ENCODE measurements at places on chromosomes 3 and 15.
A peak's percentile ranks its signal among the peaks of the same experiment; 100 is the strongest.

DNA sequence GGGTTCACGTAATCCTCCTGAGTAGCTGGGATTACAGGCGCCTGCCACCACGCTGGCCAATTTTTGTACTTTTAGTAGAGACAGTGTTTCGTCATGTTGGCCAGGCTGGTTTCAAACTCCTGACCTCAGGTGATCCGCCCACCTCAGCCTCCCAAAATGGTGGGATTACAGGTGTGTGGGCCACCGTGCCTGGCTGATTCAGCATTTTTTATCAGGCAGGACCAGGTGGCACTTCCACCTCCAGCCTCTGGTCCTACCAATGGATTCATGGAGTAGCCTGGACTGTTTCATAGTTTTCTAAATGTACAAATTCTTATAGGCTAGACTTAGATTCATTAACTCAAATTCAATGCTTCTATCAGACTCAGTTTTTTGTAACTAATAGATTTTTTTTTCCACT is 9.4 kb downstream of the VHL start:
- no peak for DNase-seq

- DNase-seq: no peak
These were observed 110.5 kb upstream of the BFSP2 start for GRCh38 chr3:133289322-133289721.

GRCh38 chr3:7074217-7074616 is 213.3 kb downstream of the GRM7 start:
- no peak for DNase-seq

DNA sequence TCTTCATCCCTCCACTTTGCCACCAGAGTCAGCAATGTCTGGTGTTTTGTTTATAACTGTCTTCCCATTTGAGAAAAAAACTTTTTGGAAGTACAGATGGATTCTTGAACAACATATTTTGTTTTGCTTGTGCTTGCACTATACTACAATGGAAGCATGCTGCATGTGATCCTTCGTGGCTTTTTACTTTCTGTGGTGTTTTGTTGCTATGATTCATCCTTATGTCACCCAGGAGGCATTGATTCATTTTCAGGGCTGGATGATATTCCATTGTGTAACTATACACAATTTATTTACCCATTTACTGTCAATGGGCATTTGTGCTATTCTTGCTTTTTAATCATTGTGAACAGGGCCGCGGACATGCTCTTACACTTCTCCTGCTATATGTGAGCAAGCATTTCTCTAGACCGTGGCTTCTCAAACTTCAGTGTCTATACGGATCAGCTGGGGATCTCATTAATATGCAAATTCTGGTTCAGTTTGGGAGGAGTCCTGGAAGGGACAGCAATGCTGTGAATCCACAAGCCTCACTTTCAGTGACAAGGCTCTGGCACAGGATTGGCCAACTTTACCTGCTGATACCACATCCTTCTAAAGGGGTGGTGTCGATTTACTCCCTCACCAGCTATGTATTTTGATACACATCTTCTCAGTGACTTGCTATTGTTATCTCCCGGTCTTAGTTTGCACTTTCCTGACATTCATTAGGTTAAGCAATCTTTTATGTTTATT is 65.9 kb downstream of the POLR2M start:
- no peak for DNase-seq

DNA sequence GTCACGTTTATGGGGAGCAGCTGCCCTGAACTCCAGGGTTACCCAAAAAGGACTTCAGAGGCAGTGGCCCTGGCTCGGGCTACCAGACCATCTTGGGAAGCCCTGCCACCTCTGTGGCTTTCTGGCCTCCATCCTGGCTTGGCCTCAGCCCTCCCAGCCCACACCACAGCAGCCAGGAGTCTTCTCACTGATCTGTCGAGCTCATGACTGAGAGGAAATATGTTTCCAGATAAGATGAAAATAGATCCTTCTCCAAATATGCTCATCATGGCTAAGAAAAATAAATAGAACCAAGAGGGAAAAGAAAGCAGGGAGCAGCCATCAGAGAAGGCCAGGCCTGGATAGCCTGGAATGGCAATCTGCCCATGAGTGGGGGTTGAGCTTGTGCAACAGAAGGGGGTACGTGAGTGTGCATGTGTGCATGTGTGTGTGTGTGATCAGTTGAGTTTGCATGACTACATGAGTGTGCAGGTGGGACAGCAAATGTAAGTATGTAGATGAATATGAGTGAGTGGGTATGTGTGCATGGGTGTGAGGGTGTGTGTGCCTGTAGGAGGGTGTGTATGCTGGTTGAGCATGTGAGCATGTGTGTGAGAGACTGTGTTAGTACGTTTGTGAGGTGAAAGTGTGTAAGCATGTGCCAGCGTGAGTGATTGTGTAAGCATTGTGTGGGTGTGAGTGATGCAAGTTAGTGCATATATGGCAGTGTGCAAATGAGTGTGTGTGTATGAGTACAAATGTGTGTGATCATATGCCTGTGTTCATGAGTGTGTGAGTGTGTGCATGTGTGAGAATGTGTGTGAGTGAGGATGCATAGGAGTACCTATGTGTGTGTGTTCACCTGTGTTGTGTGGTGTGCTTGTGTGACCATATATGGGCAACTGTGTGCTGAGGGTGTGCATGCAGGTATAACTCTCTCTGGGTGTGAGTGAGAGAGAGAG is 9.9 kb upstream of the RFT1 start:
- DNase-seq: no peak

DNA sequence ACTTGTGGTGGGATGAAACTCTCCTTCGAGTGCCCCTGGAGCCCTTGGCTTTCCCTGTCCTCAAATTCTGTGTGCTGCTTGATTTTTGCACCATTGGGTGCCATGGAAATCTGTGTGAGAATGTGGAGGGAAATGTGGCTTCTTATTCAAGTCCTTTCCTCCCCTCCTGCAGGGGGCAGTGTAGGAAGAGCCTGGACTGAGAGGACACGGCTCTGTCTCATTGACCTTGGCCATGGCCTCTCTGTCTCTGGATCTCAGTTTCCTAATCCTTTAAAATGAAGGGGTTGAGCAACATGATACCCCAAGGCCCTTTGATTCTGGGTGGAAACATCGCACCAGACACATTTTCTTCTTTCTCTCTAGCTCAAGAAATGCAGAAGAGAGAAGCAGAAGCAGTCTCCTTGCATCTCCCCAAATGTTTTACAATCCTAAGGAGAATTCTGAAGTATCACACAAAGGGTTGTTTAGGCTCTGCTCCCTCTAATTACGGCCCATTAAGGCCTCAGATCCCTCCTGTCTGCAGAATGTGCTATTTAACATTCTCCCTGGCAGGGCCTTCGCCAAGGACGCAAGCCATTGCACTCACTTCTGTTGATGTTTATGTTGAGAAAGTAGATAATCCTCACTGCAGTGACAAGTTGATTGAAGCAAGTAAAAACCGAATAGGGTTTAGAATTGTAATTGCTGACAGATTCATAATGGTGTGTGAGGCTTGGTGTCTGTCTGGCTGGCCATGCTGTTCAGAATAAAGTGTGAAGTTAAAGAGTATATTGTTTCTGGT is 169.1 kb downstream of the TPRG1 start:
- DNase-seq: peak; percentile 62

DNA sequence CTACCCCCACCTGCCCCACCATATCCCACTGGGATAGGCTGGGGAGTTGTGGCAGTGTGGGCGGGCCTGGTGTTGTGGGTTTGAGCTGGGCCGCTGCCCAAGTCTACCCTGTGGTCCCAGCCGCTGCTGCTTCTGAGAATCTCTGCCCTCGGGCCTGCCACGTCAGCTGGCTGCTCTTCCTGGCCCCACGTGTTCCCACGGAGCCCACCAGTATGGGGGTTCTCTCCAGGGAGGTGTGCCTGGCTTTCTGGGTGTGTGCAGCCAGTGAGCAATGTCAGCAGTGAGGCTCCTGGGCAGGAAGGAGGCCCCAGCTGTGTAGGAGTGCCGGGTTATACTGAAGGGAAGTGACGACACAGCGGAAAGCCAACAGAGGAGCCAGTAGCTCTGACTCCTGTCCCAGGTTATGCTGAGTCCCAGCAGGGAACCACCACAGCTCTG is 10.5 kb downstream of the GNAI2 start:
- DNase-seq: no peak

DNA sequence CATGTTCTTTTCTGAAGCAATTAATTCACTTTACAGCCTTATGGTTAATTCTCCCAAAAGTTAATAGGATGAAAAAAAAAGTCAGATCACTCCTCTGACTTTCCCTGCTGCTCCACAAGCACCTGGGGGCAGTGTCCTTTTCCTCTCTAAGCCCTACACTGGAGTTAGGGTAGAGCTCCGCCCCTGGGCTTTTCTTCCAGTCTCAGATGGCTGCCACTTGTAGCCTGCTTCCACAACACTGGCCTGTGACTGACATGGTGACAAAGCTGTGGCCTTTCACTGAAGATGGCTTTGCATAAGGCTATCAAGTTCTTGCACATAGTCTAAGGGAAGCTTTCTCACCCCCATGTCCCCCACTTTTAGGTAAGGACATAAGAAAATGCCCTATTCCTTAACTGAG is 1.3 kb upstream of the MON1A start:
- peak; percentile 75 for DNase-seq

DNA sequence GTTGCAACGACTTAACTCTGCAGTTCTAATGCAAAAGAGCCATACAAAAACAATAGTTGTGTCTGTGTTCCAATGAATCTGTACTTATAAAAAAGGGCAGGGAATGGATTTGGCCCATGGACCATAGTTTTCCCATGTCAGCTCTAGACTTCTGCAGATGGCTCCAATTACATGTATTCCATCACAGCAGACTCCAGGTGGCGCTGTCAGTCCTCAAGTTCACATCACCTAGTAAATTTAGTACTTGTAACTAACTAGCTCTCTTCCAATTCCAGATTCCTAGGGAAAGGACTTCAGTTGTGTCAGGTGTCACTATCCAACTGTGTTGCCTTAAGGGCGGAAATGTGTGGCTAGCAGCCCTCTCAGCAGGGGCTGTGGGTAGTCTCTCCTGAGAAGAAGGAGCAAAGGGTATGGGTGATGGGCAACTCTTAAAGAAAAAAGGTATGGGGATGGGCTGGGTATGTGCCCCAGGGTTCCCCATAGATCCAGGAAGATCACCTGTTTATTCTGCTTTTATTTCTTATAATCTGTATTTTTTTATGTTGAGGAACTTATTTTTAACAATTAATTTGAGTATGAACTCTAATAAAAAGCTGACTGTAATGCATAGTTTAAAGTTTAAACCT is 36.2 kb downstream of the BBS4 start:
- peak; percentile 82 for DNase-seq
